WTC11 (cell line): ENCODE measurements at places on chromosomes 7 and 10. TPM values are rescaled to one million over a fixed set of nuclear protein-coding genes. Genes with fewer than 3 reads are reported as not detected.

GRCh38 chr10:17650416-17650815, 6.5 kb downstream of the STAM start:
- DNase-seq, result no peak

DNA sequence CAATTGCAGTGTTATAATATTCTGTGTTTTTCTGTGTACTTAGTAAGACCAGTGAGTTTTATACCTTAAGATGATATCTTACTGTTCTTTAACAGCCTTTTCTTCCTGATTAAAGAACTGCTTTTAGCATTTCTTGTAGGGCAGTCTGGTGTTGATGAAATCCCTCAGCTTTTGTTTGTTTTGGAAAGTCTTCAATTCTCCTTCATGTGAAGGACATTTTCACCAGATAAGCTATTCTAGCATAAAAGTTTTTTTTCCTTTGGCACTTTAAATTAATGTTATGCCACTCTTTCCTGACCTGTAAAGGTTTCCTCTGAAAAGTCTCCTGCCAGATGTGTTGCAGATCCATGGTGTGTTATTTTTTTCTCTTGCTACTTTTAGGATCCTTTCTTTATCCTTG, 1059.8 kb downstream of the LRMDA start:
- no peak for DNase-seq

GRCh38 chr10:11535346-11535959, 76.0 kb downstream of the USP6NL start:
- no peak for DNase-seq

GRCh38 chr7:70645876-70646351, 486.0 kb upstream of the GALNT17 start:
- no peak for DNase-seq

- DNase-seq, result no peak
Observed at GRCh38 chr10:5381187-5381586, 16.4 kb downstream of the UCN3 start.

DNA sequence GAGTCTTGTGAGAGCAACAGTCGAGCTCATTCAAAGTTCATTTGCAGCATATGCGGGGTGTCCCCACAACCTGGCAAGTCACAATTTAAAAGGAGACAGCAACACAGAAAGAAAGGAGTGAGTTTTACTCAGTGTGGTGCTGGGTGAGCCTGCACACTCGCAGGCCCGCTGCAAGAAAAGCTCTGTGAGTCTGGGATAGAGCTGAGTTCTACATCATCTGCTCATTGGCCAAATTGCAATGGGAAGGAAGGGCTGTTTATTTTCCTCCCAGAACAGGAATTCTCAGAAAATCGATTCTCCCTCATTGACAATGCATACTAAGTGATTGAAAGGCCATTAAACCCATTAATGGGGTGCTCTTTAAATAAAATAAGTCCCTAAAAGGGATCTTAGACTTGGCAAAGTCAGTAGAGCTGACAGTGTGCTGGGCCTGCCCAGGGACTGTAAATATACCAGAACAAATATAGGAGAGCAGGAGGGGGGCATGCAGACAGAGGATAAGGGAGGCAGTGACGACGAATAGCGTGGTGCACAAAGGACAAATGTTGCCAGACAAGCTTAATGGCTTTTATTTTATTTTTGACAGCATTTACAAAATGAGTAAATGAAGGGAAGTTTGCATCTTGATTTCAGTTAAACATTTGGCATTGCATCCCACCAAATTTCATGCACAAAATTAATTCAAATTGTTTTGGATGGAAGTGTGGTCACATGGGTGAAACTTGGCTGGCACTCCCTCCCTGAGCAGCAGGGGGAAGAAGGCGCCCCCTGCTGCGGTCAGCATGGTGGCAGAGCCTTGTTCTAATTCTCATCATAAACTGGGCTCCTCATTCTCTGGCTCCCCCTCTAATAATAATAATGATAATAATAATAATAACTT, 215.7 kb downstream of the SNX10 start:
- no peak for DNase-seq

DNA sequence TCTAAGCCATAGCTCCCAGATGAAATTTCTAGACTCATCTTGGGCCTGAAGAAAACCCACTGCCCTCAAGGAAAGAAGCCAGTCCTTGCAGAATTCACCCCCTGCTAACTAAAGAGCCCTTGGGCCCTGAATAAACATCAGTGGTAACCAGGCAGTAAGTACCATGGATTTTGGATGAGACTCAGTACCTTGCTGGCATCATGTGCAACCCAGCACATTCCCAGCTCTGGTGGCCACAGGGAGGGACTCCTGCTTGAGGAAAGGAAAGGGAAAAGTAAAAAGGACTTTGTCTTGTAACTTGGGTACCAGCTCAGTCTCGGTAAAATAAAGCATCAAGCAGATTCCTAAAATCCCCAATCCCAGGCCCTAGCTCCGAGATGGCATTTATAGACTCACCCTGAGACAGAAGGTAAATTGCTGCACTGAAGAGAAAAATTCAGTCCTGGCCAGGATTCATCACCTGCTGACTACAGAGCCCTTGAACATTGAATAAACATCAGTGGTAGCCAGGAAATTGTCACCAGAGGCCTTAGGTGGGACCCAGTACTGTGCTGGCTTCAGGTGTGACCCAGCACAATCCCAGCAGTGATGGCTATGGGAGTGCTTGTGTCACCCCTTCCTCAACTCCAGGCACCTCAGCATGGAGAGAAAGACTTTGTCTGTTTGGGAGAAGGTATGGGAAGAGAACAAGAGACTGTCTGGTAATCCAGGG, 31.2 kb upstream of the SFTPD start:
- DNase-seq, result no peak

- no peak for DNase-seq
Observed at GRCh38 chr7:28116041-28116440, 64.6 kb downstream of the JAZF1 start.

GRCh38 chr10:116465546-116465945, 37.9 kb downstream of the PNLIPRP3 start:
- DNase-seq, result no peak

GRCh38 chr10:89251409-89252224, at the start of gene LIPA:
TSS of gene LIPA (minus strand) at chr10:89251775. CDS start at chr10:89247648, 4,127 bp downstream.
- peak; percentile 96 for DNase-seq

DNA sequence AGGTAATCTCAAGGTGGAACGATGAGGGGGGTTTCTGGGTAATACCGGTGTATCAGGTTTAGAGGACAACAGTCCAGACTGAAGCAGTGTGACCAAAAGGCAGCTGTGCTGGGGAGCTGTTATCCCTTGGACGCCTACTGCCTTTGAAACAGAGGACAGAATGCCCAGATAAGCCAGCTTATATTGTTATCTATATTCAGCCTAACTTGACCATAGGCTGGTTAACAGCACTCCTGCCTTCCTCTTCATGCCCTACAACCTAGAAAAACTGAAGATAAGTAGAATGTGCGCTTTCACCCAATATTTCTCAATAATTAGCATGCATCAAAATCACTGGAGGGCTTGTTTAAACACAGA, 44.9 kb downstream of the IL6 start:
- no peak for DNase-seq

DNA sequence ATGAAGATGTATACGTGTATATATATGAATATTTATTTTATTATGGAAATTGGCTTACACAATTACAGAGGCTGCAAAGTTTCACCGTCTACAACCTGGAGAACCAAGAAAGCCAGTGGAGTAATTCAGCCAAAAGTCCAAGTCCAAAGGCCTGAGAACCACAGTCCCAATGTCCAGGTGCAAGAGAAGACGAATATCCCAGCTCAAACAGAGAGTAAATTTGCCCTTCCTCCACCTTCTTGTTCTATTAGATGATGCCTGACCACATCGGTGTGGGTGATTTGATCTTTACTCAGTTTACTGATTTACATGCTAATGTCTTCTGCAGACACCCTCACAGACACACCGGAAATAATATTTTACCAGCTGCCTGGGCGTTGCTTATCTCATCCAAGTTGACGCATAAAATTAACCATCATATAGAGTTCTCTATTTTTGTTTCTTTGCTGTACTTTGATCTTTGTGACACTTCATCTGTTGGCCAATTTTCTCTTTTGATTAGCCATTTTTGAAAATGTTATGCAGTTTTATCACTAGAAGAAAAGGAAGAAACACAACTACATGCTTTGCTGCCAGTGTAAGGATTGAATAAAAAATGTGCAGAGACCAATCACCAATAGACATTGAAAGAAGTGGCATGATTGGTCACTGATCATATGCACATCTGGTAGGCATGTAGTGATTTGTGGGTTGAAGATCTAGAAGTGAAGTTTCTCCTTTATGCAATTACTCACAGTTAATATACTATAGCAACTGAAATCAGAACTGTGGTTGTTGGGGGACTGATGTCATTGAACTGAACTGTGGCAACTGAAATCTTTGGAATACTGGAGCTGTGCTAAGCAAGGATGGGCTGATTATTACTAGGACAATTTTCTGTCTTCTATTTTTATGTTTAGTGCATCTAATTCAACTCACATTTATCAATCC, 68.5 kb downstream of the EPDR1 start:
- no peak for DNase-seq

DNA sequence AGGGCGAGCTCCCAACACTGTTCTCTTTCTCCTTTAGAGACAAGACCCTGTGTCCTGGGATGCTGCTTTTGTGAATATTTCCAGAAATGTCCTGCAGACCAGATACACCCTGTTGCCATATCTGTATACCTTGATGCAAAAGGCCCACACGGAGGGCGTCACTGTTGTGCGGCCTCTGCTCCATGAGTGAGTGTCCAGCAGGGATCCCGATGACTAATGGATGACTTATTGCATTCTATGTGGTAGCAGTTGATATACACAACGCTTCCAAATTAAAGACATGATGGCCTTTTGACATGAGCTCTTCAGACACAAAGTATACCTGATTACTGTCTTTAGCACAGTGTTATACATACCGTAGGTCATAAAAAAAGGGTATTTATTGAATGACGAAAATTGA, 45.0 kb upstream of the MGAM2 start:
- no peak for DNase-seq

DNA sequence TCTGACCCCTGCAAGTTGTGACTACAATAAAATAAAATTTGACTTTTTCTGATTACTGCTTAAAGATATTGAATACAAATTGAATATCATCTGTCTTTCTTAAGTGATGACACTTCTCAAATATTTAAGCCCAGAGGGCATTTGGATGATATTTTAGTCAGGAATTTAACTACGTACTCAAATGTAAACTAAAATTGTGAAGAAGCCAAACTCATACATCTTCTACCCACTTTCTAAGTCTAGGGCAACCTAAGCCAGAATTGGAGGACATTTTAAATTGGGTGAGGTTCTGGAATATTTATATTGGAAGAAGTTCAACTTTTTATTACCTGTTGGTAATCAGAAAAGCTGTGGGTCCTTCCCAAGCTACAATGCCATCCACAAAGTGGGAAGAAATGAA, 149.1 kb upstream of the WDR11 start:
- no peak for DNase-seq

CALHM1 gene
- 0.30 to 0.55 TPM (median 0.39 TPM) in 3 replicates for total RNA-seq

BAIAP2L1 gene
- total RNA-seq, result 35.5 to 37.5 TPM (median 36.8 TPM) in 3 replicates

CD36 gene
- 0.25 to 1.4 TPM (median 0.34 TPM) in 3 replicates for total RNA-seq

VSIR gene
- 0.74 to 1.3 TPM (median 0.78 TPM) in 3 replicates for total RNA-seq

THSD7A gene
- 0.66 to 1.1 TPM (median 0.68 TPM) in 3 replicates for total RNA-seq

AGAP5 gene
- total RNA-seq, result 7.5 to 10.4 TPM (median 9.3 TPM) in 3 replicates

PRSS1 gene
- 9.9 to 14.8 TPM (median 11.1 TPM) in 3 replicates for total RNA-seq
